NCI-H748 treated with DMSO at 0.1 percent for 48 hours (cell line): ENCODE measurements at places on chromosomes 3 and 15.
A peak's percentile ranks its signal among the peaks of the same experiment; 100 is the strongest.

DNA sequence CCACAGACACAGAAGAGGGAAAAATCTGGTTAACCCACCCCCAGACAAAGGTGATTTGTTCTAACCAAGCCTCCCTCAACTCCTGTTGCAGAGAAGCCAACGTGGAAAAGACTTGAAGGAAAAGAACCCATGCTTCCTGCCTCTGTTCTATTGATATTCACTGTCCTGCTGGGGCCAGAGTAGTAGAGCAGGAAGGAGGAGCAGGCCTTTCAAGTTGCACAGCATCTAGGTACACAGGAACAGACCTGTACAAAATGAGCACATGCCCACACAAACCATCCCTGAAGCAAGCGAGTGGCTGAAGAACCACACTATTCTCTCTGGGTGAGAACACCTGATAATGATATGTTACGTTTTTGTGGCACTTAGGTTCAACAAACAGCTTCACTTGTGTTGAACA is 29.9 kb downstream of the RASGRP1 start:
- no peak for DNase-seq

DNA sequence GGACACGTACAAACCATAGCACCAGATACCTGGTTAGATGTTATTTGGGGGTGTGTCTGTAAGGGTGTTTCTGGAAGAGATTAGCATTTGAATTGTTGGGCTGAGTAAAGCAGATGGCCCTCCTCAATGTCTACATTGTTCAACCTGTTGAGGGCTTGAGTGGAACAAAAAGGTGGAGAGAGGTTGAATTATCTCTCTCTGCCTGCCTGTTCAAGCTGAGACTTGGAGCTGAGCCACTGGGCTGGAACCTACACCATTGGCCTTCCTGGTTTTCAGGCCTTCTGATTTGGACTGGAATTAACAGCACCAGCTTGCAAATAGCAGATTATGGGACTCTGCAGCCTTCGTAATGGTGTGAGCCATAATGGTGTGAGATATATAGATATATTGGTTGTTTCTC is 71.3 kb upstream of the CORO2B start:
- no peak for DNase-seq

GRCh38 chr15:43302205-43302817 is 28.1 kb downstream of the LCMT2 start:
- no peak for DNase-seq

- no peak for DNase-seq
These were observed 135.3 kb upstream of the TPM1 start for GRCh38 chr15:62907275-62907674.

GRCh38 chr3:50365080-50365841 is 5.9 kb upstream of the TMEM115 start:
- peak; percentile 47 for DNase-seq

DNA sequence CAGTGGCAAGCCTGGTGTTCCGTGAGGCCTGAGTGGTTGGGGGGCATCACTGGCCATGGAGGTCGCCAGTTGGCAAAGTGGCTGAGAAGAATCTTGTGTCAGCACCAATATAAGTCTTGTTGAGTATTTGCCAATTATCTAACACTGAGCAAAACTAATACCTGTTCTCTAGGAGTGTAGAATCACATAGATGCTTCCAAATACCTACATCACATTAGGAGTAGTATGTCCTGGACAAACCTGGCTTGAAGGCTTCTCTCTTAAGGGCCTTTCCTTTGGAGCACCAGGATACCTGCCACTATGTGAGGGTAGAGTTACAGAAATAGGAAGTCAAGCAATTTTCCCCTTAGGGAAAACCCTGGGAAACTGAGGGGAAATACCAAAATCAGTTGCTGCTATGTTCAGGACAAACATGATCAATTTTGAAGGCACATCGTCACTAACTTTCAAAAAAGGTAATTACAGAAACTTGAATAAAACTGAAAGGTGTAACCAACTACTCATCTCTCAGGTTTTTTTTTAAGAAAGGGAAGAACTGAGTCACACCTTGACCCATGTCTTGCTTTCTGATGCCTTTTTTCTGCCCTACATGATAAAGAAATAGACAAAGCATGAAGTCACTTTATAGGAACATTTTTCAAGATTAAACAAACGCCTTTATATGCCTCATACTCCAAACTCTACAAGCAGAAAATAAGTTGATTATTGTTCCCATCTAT is 100.4 kb downstream of the IMPG2 start:
- DNase-seq = no peak
